ENCODE measurements at places on chromosomes 16 and 17.

DNA sequence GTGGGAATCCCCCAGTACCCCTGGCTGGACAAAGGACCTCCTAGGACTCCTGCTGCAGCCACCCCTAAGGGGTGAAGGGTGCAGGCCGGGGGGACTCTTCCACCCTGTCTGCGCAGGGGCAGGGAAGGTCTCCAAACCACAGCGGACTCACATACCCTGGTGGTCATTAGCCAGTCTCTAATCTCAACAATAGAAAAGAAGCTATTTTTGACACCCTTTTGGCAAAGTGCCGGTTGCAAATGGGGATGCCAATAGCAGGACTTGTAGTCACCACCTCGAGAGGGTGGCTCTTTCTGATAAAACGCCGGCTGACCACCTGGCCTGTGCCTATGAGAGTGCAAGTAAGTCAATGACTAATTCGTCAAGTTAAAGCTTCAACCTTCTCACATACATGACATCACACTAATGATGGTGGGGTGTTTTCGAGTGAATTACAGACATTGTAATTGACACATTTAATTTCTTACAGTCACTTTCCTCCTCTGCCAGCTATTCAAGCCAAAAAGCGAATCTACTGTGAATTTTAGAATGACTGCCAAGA is 23.1 kb upstream of the DNAH17 start:
- H3K4me3 ChIP-seq, result no peak overlapping the region

DNA sequence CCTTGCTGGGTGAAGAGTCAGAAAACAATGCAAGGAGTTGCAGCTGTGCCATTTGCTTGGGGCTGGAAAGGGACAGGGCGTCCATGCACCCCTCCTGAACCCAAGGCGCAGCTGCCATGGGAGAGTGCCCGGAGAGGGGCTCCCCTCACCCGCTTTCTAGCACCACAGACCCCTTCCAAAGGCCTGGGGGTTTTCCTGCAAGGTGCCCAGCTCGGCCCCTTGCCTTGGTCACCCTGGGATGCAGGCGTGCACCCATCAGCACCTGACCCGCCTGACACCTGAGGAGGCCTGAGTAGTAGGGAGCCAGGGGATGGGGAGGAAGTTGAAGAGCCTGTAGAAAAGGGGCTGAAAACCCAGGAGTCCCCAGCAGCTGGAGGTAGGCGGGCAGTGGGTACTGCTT is 30.3 kb downstream of the TMEM186 start:
- no peaks in the 10 kb centered on the region for H3K36me3 ChIP-seq
- H3K4me3 ChIP-seq, result no peak overlapping the region
- no peak overlapping the region for H3K27ac ChIP-seq
- no peak for DNase-seq
- H3K4me1 ChIP-seq, result no peaks in the 10 kb centered on the region

DNA sequence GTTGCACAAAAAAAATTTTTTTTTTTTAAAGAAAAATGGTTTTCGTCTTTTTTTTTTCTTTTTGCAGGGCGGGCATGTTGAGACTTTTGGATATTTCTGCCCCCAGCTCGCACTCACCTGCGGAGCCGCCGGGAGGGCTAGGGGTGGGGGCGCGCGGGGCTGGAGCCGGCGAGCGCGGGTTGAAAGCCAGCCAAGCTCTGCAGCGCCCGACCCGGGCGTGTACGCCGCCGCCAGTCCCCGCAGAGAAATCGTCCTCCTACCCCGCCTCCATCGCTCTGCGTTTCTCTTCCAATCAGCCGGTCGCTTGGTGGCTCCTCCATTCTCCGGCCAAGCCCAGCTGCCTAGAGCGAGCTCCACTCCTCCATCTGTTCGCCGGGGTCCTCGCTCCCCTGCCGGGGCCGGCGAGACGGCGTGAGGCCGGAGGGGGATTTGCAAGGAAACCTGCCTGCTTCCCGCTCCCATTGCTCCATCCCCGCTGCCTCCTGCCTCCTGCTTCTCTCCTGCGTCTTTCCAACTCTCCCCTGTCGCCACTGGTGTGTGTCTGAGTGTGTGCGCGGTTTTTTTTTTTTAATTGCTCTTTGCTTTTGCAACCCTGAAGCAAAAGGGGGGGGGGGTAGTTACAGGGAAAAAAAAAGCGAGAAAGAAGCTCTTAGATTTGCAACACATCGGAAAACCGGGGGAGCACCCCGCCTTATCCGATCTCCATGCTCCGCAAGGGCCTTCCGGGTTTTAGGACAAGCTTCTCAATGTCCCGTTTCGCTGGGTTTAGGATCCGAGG is 1.8 kb upstream of the UBTF start:
- peak overlapping the region; percentile 96 for H3K27ac ChIP-seq
- peak; percentile 80 for DNase-seq
- H3K4me3 ChIP-seq, result peak overlapping the region; percentile 88
- no peaks in the 10 kb centered on the region for H3K27me3 ChIP-seq

DNA sequence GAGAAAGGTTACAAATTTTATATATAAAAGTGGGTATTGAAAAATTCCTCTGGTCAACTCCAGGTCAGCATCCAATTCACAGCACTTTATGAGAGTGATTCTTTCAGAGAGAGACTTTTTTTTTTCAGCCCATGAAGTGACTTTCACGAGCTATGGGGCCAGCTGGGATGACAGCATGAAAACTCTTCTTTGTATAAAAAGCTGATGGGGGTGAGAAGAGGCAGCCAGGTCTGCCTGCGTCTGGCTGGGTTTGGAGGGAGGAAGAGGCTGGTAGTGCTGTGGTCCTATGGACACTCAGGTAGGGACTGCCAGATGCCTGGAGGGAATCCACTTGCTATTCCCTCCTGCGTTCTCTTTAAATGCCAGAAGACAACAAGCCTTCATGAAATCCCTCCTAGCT is 250.6 kb downstream of the UTP18 start:
- DNase-seq, result no peak
- no peaks in the 10 kb centered on the region for H3K36me3 ChIP-seq
- no peaks in the 10 kb centered on the region for H3K4me1 ChIP-seq

DNA sequence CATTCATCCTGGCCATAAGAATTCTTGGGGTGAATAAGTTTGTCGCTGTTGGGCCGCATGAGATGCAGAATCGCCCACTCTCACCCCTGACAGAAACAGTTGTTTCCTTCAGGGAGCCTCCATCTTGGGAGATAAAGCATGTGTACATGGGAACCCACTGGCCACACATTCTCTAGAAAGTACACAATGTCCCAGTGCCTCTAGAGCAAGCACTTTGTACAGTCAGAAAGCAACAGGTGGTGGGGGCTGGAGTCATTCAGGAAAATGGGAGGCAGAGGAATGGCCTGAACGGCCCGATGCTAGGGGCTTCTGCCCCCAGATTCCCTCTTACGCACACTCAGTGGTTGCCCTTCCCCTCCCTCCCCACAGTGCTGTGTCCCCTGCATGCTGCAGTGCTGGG is 16.1 kb downstream of the ACE start:
- no peak for DNase-seq
- H3K27me3 ChIP-seq, result no peaks in the 10 kb centered on the region
- no peak overlapping the region for H3K27ac ChIP-seq
- H3K4me1 ChIP-seq, result no peaks in the 10 kb centered on the region

Data from pancreas (tissue), 10 donors.